ENCODE measurements at places on chromosomes 6 and 20. TPM values are rescaled to one million over a fixed set of nuclear protein-coding genes. Genes with fewer than 3 reads are reported as not detected.

Gene NPEPL1
- 6.3 TPM for total RNA-seq

Gene PDYN
- total RNA-seq = not detected

Gene FAM229B
- total RNA-seq = 8.6 TPM

Gene TMEM63B
- 12.2 TPM for total RNA-seq

Gene TRIM15
- not detected for total RNA-seq

Gene TREML2
- not detected for total RNA-seq

Gene ARFGEF2
- 40.5 TPM for total RNA-seq

Gene DOK5
- total RNA-seq = 4.2 TPM

Gene MDFI
- 0.28 TPM for total RNA-seq
